ENCODE measurements at places on chromosomes 3 and 15. TPM values are rescaled to one million over a fixed set of nuclear protein-coding genes. Genes with fewer than 3 reads are reported as not detected.

Gene C2CD4A
- not detected for total RNA-seq

Gene MYO5C
- 1.6 TPM for total RNA-seq

Gene SKOR1
- total RNA-seq = 0.71 TPM

Gene LRRIQ4
- 0.23 TPM for total RNA-seq

Gene MRPL3
- total RNA-seq = 55.6 TPM

Gene CACNA1D
- not detected for total RNA-seq

Gene GHSR
- total RNA-seq = not detected

Gene OR5AC2
- total RNA-seq = not detected

Gene FAM219B
- total RNA-seq = 113 TPM

Gene NR2F2
- not detected for total RNA-seq

Gene C3orf85
- total RNA-seq = not detected

All from activated naive CD8-positive, alpha-beta T cell treated with anti-CD3 and anti-CD28 coated beads, Interleukin-2, amount 10 ng/mL, durations not matched to agents 7 days and 5 days (primary cell).